ENCODE measurements at places on chromosomes 4 and X. TPM values are rescaled to one million over a fixed set of nuclear protein-coding genes. Genes with fewer than 3 reads are reported as not detected.

The GLRA3 gene
- not detected for total RNA-seq

The ATP11C gene
- 12.6 TPM for total RNA-seq

The ATP6AP2 gene
- 132 TPM for total RNA-seq

The F8A3 gene
- total RNA-seq: 1.0 TPM

The SSX1 gene
- not detected for total RNA-seq

The MRFAP1 gene
- total RNA-seq: 243 TPM
